ENCODE measurements at places on chromosomes 12 and 14.

- no peak for DNase-seq
Observed at GRCh38 chr12:46461907-46462640, 89.5 kb upstream of the SLC38A2 start.

DNA sequence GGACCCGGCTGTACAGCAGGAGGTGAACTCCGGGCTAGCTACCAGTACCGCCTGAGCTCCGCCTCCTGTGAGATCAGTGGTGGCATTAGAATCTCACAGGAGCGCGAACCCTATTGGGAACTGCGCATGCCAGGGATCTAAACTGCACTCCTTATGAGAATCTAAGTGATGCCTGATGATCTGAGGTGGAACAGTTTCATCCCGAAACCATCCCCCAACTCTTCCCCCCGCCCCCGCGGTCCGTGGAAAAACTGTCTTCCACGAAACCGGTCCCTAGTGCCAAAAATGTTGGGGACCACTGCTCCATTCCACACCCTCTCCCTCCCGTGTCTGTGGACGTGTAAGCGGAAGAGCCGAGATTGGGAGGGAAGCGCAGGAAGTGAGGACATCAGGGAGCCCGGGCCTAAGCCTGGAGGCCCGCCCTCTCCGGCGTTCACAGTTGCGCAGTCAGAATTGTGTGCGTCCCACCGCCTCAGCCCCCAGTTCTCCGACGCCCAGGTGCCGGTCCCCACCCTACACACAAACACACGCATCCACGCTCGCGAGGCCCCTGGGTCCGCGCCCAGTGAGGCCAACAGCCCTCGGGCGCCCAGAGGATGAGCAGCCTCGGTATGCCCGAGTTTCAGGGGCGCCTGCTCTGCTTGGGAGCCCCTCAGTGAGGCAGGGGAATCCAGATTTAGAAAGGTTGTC is 1.8 kb upstream of the RNASE4 start:
- DNase-seq, result peak; percentile 56

DNA sequence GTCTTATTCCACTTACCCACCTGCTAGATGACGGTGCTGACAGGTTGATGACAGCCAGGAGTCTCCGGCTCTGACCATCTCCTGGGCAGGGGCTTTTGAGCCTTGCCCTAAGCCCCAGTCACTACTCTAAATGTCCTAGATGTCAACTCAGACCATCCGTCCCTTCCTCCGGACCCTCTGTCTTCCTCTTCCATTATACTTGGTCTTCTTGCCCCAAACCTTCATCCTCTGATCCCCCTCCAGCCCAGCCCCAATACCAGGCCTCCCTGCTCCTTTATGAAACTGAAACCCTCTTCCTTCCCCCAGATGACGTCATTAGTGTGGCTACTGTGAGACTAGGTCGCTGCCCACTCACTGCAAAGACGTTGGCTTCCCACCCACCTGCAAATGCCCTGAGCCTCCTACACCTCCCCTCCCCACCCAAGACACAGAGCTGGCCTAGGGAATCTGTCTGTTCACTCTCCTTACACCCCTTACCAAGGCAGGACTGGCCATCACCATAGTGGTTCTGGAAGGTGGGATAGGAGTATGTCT is 10.1 kb downstream of the KRT71 start:
- no peak for DNase-seq

- no peak for DNase-seq
Observed at GRCh38 chr12:122886851-122887818, 8.8 kb downstream of the VPS37B start.

- DNase-seq, result peak; percentile 78
Observed at GRCh38 chr12:132904718-132905328, 17.4 kb upstream of the CHFR start.

GRCh38 chr14:77014004-77014604 is 14.4 kb downstream of the IRF2BPL start:
- no peak for DNase-seq

DNA sequence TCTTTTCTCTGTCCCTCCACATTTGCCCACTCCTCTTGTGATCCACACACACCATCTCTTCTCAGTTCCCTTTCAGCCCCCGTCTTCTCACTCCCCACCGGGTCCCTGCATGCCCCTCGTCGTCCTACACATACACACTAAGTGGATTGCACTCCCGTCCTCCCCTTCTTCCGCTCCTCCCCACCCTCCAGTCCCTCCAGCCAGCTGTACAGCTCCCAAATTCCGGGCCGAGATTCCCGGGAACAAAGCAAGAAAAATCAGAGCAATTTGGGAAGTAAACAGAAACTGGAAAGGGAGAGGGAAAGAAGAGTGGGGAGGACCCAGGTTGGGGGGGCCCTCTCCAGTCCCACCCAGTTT is 282 bp upstream of the IGFBP6 start:
- DNase-seq, result no peak

GRCh38 chr14:54338696-54339317 is 58.0 kb upstream of the CDKN3 start:
- no peak for DNase-seq

GRCh38 chr12:79255288-79255687 is 390.7 kb downstream of the SYT1 start:
- DNase-seq, result no peak

DNA sequence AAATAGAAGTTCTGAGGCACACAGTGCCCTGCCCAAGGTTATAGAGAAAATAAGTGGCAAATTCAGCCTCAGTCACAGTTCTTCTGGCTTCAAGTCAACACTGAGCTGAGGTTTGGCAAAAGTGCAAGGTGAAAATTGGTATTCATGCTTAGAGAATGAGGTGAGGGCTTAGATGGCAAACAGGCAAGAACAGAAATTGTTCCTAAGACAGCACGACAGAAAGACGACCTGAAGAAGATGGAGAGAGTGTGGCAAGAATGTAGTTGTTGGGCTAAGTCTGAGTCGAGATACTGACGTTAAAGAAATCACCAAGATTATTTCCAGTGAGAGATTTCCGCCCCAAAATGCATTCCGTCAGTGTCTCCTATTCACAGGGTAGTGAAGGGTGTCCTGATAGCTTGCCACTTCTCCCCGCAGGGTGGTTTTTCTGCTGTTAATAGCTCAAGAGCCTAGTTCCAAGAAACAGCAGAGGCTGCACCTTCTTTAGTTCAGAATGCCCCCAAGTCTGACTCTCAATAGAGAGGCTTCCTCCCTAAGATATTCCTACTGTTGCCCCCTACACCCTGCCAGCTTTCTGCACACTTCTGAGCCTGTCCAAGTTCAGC is 260.8 kb upstream of the AMIGO2 start:
- no peak for DNase-seq

DNA sequence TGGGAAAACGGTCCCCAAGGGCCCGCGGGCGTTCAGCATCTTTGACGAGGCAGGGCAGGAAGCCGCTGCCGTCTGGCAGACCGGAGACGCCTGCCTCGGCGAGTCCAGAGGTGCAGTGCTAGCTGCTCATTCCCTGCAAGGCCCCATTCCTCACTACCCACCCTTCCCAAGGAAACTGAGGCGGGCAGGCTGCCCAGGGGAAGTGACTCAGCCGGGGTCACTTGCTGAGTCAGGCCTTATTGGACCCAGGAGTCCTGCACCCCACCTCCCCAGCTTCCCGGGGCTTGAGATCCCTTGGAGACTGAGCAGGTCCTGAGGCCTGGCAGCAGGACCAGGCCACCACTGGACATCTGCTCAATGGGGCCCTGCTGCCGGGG is 3.7 kb downstream of the SH2B3 start:
- no peak for DNase-seq

- no peak for DNase-seq
Observed at GRCh38 chr14:95585953-95586620, 51.2 kb downstream of the GLRX5 start.

GRCh38 chr12:8951744-8952143 is 2.3 kb upstream of the M6PR start:
- no peak for DNase-seq

DNA sequence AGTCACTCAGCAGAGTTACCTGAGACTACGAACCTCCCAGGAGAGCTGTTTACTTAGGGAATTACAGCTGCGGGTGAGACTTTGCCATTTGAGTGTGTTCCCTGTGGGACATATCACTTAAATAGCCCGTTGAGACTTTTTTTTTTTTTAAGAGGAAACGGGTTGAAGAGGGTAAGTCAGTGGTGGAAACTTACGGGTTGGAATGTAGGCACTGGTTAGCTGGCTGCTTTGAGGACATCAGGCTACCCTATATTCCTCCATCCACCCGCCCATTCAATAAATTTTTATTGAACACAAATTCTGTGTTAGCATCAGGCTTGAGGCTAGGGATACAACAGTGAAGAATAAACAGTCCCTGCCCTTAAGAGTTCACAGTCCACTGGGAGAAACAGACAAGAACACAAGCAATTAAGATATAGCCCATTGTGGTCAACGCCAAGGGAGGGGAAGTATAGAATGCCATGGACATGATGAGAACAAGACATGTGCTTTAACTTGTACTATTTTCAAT is 88.1 kb upstream of the CPSF6 start:
- no peak for DNase-seq

DNA sequence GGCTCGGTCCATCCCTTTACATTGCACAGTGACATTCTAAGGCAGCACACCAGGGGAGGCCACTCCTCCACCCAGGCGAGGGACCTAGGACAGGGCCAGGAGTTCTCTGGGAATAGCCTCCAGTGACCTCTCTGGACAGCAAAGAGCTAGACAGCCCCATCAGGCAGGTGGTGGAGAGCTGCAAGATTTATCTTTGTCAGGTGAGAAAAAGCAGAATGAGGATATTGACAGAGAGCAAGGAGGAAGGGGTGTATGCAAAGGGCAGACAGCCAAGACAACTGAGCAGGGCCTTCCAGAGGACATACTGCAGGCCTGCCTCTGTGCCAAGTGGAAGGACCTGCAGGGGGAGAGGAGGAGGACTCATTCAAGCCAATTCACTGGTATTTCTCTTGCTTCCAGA is 112.4 kb upstream of the MAX start:
- DNase-seq, result no peak

DNA sequence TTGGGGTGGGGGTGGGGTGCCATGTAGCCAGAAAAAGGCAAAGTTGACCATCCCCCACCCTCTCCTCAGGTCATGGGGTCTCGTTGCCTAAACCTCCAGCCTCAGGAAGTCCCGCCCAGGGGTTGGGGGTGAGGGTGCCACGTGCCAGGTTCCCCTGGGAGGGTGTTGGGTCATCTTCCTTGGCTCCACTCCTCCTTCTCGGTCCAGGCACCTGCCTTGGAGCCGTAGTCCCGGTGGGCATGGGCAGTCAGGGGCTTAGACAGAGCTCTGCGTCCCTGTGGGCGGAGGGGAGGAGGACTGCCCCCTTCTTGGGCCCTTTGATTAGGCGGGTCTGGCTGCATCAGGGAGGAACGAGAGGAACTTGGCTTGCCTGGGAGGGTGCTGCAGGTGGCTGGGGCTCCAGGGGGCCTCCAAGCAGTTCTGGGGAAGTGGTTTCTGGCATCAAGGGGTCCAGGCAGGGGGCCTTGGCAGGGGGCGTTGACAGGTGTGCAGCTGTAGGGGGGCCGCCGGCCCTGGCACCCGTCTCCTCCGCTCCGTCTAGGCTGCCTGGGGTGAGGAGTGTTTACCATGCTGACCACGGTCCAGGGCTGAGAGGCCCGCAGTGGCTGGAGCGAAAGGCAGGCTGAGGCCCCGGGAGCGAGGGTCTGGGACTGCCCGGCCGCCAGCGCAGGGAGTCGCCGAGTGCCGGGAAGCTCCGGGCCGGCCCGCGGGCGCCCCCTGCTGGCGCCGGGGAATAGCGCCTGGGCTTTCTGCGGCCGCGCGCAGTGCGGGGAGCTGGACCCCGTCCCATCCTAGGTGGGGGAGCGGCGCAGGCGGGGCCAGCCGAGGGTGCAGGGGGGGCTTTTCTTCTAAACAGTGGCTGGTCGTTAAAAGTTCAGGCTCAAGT is 7.9 kb downstream of the SETD1B start:
- no peak for DNase-seq

GRCh38 chr14:94079891-94080620 is 946 bp downstream of the DDX24 start:
- DNase-seq, result no peak

DNA sequence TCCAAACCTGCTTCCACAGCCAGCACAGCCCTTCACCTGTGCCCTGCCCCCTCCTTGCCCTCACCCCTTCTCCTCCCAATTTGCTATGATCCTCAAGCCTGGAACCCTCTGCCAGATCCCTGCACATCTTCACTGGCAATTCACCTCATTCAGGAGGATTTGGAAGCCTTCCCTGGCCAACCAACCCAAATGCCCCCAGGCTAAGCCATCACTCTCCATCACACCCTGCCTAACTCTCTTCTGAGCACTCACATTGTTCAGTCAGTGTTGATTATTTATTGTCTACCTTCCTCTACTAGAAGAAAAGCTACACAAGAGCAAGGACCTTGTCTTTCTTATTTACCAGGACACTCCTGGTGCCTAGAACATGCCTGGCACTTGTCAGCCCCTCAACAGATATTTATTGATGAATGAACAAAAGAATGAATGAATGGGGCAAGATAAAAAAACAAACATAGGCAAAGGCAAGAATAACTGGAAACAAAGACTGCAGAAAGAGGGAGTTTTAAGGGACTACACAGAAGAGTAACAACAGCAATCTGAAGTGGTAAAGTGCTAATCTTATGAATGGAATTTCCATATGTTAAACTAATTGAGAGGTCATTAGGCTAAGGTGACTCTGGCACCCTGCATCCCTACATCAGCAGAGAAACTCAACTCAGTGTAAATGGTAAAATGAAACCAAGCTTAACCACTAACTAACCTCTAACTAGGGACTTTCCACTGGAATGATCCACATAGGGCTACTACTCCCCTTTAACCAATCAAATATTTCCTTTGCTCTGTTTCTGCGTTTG is 33.4 kb downstream of the TMTC1 start:
- no peak for DNase-seq

- DNase-seq, result no peak
Observed at GRCh38 chr12:47900131-47901062, 4.4 kb downstream of the VDR start.

GRCh38 chr14:36111822-36112583 is 64.5 kb downstream of the PTCSC3 start:
- DNase-seq, result no peak

DNA sequence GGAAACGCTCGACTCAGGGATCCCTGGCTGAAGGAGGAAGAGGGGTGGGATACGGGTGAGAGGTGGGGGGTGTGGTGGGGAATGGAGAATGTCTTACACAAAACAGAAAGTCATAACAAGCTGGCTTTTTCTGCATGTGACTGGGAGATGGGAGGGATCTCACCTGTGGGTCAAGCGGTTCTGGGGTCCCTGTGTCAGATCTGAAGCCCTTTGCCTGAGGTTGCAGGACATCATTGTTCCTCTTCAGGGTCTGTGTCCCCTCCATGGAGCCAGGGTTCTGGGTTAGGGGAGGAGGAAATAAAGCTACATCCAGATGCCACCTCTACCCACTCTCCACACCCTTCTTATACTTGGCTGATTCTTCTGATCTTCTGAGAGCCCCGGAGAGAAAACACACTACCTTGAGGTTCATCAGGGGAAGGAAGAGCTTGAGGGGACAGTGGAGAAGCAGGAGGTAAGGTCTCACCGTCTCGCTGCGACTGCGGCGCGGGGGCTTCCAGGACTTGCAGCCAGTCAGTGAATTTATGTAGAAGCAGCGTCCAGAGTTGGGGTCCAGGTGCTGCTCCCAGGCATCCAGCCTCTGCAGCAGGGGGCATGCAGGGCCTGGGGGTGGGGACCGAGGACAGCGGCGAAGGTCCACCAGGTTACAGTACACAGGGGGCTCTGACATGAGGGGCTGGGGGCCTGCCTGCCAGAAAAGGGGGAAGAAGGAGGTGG is 2.5 kb downstream of the ARHGAP9 start:
- DNase-seq, result no peak
